ENCODE measurements at places on chromosomes 12 and 14.

GRCh38 chr14:25086081-25086480 lies 36.1 kb upstream of the STXBP6 start:
- DNase-seq, result no peak

DNA sequence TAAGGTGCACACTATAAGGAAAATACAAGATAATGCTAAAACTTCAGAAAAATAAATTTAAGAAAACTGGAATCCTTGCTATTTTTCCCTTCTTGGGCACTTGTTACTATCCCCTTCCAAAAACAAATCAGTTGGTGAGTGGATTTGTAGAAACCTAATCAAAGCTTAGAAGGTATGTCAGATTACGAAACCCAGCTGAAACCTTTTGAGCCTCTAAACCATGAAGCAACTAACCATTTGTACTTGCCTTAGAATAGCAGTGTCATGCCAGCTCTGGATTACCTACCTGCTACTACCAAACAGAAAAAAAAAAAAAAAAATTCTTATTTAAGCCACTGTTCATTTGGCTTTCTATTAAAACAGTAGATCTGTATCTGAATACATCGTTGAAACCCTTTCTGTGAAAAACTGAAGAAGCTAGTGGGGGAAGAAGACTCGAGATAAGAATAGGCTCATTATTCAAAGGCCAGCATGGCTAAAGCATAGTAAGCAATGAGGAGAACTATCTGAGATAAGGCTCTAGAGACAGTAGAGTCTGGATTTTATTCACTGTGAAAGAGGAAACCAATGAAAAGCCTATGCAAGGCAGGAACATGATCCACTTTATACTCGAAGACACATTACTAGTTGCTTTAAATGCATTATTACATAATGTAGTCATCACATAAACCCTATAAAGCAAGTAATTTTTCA lies 30.2 kb downstream of the OSBPL8 start:
- DNase-seq, result no peak

DNA sequence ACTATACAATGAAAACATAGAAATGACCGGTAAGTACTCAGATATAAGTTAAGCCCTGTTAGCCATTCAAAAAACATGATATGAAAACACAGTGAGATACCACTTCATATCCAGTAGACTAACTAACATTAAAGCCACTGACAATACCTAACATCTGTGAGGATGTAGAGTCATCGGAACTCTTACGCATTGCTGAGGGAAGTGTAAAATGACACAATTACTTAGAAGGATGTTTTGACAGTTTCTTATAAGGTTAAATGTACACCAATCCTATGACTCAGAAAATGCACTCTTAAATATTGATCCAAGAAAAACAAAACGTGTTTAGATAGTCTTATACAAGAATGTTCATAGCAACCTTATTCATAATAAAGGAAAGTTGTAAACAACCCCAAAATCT lies 782.9 kb downstream of the BCL11B start:
- no peak for DNase-seq

- peak; percentile 80 for DNase-seq
Measured at GRCh38 chr12:122021822-122022392, at the start of gene BCL7A. Gene BCL7A (plus strand): TSS chr12:122021884. CDS start chr12:122022092, 208 bp downstream.

GRCh38 chr12:20681334-20681733 lies 13.8 kb upstream of the SLCO1C1 start:
- DNase-seq, result no peak

DNA sequence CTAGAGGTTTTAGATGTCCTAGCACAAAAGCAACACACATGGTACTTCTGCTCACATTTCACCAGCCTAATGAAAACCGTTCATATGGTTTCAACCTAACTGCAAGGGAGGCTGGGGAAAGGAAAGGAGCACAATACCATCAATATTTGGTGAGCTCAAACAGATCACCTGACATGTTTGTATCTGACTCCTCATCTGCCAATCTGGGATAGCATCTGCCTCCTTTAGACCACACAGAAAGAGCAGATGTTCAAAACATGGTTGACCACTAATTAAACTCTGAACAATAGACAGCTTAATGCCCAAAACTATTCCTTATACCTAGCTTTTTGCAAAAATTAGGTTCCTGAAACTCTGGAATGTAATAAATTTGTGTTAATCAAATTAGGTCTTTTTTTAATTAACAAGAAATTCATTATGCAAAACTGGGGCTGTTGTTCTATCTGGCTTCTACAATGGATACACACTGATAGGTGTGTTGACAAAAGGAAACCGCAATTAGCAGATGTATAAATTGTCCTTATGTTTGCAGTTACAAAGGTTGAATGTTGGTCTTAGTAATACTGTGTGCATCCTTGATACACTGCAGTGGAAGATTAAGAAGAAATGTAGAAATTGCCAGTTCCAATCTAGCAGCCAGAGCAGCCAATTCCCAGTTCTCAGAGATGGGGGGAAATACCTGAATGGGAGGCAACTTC lies 89.3 kb downstream of the DUSP6 start:
- DNase-seq, result no peak

- DNase-seq, result no peak
Measured at GRCh38 chr12:110248096-110248447, 33.0 kb upstream of the ATP2A2 start.

DNA sequence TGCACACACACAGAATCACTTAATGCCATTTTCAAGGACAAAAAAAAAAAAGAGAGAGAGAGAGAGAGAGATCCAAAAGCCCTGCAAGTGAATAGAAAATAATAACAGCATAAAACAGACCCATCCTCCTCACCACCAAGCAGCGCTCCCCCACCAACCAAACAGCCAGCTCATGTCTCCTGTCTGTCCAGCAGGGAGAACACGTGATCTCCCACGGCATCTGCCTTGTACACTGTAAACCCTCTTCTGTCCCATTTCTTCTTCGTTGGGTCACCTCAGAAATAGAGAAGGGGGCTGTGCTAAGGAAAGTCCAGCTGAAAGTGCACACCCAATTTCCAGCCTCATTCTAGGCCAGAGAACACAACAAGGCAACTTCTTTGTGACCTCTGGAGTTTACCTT lies 222.5 kb downstream of the EXOC5 start:
- no peak for DNase-seq

- no peak for DNase-seq
Measured at GRCh38 chr14:95467232-95467631, 49.2 kb downstream of the SYNE3 start.

DNA sequence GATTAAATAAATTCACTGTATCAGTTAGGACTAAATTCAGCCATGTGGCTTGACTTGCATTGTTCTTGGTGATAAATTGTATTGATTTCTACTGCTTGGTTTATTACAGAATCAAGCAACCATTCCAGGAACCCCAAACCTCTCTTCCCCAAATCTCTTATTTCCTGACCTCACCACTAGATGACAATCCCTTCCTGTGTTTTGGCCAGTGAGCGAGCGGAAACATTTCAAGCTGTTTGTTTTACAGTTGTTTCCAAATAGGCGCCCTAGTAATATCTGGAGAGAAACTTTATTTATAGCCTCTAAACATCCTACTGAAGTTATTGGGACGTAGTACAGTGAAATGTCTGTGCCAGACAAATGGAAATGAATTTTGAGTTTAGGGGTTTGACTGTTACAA lies 161.1 kb downstream of the SNAPC1 start:
- no peak for DNase-seq

DNA sequence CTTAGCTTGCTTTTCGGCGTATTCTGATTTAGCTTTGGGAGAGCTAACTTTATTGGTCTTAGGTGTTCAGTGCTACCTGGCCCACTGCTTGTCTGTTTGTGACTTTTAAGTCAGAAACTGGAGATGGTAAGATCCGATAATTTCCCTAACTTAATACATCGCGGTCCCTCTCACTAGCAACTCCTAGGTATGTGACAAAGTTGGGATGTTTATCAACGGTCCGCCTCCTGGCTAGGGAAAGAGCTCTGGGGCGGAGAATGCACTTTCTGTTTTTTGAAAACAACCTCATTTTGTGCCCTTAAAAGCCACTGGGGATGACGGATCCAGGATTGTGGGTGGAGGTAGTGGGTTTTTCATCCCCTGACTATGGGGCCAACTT lies 1.2 kb downstream of the CDKN1B start:
- no peak for DNase-seq

DNA sequence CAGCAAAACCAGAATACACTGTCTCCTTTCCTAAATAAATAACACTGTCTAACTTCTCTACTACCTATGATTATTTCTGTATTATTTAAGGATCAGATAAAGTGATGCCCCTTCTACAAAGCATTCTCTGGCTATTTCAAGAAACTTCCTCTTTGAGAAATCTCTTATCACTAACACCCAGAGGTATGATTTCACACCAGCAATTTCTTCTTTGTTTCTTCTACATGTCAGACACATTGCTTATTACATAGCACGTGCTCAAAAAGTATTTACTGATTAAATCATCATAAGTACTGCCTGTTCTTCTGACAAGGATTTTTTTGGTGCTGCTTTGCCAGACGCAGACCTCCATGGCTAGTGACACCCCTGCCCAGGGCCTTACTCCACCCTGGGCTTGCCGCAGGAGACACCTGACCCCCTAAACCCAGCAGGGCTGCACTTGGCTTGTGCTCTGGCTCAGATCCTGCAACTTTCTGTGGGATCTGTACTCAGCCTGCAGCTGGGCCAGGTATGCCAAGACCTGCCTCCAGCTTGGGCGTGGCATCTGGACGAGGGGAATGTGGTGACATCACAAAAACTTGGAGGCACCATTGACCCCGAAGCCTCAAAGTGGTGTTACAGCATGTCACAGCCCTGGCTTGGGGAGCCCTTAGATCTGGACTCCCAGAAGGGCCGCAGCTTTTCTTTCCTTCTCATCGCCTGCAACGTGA lies 15.4 kb upstream of the HIGD1C start:
- DNase-seq, result no peak

Data from BE2C (cell line).